Left lobe of liver (tissue), 2 donors: ENCODE measurements at places on chromosomes 16 and 17. TPM values are rescaled to one million over a fixed set of nuclear protein-coding genes. Genes with fewer than 3 reads are reported as not detected.

DNA sequence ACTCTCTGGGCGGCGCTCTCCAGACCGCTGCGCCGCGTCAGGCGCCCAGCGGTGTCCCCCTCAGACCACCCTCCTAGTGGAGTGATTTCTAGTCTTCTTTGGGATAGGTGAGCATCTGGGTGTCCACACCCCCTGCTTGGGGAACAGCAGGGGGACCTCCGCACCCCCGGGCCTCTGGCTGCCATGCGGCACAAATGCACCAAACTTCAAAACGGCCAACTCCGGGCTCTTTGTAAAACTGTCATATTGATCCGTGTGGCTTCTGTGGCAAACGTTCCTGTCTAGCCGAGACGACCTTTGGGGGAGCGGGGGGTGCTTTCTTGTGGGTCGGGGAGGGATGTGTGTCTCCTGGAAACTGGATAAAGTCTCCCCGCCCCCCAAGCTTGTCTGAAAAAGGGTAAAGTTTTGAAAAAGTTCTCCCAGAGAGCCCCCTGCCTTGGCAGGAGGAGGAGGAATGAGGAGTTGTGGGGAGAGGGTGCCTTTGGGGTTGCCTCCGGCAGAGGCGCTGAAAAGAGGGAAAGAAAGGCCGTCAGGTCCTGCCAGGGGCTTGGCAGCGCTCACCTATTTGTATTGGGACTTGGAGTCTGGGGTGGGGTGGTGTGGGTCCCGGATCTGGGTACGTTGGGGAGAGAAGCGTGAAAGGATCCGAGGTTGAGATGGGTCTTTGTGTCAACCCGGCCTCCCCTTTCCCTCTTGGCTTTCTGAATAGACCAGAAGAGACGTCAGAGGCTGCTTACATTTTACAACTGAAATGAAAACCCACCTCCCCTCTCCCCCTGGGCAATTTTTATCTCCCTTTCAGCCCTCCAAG, 2.2 kb upstream of the CHD3 start:
- DNase-seq = no peak

DNA sequence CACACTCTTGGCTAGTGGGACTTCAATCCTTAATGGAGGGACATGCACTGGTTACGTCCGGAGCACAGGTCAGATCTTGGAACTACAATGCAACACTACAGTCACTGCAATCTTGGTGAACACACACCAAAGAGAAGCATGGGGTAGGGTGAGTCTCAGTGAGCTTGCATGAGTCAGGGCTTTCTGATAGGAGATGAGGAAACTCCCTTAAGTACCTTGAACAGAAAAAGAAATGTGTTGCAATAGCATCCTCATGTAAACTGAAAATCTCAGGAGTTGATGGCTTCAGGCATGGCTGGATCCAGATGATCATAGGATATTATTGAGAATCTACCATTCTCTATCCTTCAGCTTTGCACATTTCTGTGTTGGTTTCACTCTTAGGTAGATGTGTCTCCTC, 54.1 kb downstream of the CES1 start:
- no peak for DNase-seq

- peak; percentile 51 for DNase-seq
Observed at GRCh38 chr17:73747221-73748002, 103.2 kb upstream of the SDK2 start.

GRCh38 chr16:49542946-49543630, 169.5 kb downstream of the C16orf78 start:
- no peak for DNase-seq

GRCh38 chr17:7841396-7841914, 7.4 kb downstream of the KDM6B start:
- peak; percentile 83 for DNase-seq

- no peak for DNase-seq
Observed at GRCh38 chr16:8342276-8342675, 248.0 kb downstream of the TMEM114 start.

DNA sequence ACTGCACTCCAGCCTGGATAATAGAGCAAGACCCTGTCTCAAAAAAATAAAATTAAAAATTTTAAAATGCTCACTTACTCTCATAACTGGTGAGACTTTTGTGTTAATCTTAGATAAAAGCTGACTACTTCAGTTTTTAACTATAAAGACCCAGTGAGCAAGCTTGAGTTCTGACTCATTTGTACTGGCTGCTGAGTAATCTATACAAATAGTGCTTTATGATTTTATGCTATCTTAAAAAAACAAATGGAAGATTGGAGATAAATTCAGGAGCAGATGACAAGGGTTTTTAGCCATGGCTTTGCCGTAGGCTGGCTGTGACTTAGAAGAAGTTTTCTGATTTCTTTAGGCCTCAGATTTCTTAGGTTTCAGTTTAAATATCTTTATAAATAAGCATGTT, 30.5 kb downstream of the SNTB2 start:
- DNase-seq = no peak

DNA sequence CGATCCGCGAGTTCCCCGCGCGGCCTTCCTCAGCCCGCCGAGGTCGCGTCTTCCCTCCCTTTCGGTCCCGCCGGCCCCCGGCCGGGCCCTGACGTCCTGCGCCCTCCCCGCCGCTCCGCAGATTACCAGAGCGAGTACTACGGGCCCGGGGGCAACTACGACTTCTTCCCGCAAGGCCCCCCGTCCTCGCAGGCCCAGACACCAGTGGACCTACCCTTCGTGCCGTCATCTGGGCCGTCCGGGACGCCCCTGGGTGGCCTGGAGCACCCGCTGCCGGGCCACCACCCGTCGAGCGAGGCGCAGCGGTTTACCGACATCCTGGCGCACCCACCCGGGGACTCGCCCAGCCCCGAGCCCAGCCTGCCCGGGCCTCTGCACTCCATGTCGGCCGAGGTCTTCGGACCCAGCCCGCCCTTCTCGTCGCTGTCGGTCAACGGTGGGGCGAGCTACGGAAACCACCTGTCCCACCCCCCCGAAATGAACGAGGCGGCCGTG, 5.4 kb downstream of the LHX1 start:
- DNase-seq = no peak

Gene RGS11
- 0.70 TPM for total RNA-seq

Gene HBQ1
- total RNA-seq = not detected
